ENCODE measurements at places on chromosomes 1 and 21. TPM values are rescaled to one million over a fixed set of nuclear protein-coding genes. Genes with fewer than 3 reads are reported as not detected.

The PDC gene
- not detected for total RNA-seq

The SPATA45 gene
- 1.6 TPM for total RNA-seq

The FAM131C gene
- not detected for total RNA-seq

The PLOD1 gene
- total RNA-seq = 97.6 TPM

The CHAF1B gene
- 2.1 TPM for total RNA-seq

The PRDM16 gene
- total RNA-seq = 4.7 TPM

The RNF186 gene
- not detected for total RNA-seq

The TMCC2 gene
- 15.1 TPM for total RNA-seq

The ACOT7 gene
- 3.7 TPM for total RNA-seq
